SW480 (cell line): ENCODE measurements at places on chromosomes 4 and X.

GRCh38 chr4:53937327-53937726 lies 127.1 kb downstream of the CHIC2 start:
- no peak for DNase-seq

DNA sequence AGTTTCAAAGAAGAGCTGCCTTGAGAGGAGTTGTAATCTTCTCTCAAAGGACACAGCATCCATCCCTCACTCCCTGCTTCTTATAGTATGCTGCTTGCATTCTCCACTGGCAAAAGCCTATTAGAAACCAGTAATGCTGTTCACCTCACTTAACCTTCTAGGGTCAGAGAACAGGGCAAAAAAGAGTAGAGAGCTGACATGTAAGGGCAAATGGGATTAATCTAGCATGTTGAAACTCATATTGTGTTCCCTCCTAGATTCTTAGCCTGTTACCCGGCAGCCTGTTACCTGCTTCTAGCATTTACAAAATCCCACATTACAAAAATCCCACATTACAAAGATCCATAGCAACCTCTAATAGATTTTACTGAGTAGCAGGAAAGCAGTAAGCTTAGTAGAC lies 244.7 kb downstream of the SLC7A11 start:
- DNase-seq, result no peak

DNA sequence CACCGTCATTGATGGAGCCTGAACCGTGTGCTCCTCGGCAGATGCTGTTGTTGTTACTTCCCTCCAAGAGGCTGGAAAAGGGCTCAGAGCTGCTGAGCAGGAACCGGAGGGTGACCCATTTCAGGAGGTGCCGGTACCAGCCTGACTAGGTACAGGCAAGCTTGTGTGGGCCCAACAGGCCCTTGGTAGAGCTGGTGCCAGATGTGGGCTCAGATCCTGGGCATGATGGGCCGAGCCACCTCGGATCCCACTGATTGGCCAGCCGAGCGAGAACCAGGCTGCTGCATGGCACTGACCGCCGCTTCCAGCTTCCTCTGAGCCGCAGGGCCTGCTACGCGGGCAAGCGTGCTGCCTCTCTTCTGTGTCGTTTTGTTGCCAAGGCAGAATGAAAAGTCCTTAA lies 33.7 kb downstream of the NOP14 start:
- DNase-seq, result no peak

DNA sequence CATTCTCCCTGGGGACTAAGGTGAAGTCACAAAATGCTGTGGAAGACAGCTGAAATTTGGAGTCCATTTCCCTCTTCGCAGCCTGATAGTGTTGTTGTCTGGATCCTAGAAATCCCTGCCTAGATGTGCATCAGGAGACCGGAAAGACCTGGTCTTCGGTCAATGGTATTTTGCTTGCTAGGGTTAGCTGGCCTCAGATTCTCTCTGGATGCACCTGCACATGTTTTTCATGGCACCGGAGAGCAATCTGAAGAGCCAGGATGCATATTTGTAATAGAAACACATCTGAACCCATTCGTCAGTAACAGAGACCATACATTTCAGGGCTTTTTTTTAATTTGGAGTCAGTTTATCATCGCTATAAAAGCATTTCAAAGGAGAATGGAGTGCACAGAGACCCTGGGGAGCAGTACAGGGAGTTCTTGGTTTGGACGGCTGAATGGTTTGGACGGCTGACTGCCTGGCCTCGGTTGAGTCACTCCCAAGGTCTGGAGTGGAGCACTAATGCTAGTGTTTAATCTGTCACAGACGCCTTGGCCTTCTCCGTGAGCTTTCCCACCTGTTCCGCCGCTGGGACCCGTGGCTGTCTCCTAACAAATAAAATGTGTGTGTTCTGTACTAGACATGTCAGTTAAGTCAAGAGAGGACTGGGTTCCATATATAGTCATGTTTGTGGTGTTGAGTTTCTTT lies 7.5 kb upstream of the PDLIM3 start:
- no peak for DNase-seq

DNA sequence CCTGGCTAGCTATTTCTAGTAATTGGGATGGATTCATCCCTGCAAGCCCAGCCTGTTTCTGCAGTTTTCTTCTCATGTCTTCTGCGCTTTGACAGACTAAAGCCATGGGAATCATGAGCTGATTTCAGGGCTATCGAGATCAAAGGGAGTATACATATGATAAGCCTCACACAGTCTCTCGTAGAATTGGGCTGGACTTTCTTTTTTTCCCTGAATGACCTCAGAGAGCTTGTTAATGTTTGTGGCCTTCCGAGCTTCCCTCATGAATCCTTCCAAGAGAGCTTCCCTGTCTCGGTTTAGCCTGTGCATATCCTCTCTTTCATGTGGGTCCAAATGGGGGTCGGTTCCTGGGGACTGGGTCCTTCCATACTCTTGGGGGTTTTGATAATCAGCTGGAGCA lies 130.3 kb downstream of the ADRA2C start:
- no peak for DNase-seq

DNA sequence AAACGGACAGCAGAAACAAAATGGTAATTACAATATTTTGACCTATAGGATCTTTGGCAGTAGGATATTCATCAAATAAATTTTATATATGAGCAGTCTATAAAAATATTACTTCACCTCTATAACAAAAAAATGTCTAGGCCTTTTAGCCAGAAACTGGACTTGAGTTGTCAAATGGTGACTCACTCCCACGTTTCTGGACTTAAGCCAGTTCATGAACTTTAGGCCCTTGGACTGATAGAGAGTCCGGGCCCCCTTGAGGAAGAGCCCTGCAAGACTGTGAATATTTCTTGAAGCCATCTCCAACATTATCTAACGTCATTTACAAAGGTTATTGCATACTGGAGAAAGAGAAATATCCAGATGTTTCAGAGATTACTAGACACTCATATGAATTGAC lies 106.8 kb upstream of the FAM47A start:
- no peak for DNase-seq

GRCh38 chr4:139419388-139419914 lies 34.5 kb upstream of the RAB33B start:
- no peak for DNase-seq

- DNase-seq, result no peak
Observed at GRCh38 chr4:1113311-1114009, at the start of gene RNF212. RNF212 (minus strand) TSS chr4:1113564; CDS start chr4:1113464, 100 bp downstream.

DNA sequence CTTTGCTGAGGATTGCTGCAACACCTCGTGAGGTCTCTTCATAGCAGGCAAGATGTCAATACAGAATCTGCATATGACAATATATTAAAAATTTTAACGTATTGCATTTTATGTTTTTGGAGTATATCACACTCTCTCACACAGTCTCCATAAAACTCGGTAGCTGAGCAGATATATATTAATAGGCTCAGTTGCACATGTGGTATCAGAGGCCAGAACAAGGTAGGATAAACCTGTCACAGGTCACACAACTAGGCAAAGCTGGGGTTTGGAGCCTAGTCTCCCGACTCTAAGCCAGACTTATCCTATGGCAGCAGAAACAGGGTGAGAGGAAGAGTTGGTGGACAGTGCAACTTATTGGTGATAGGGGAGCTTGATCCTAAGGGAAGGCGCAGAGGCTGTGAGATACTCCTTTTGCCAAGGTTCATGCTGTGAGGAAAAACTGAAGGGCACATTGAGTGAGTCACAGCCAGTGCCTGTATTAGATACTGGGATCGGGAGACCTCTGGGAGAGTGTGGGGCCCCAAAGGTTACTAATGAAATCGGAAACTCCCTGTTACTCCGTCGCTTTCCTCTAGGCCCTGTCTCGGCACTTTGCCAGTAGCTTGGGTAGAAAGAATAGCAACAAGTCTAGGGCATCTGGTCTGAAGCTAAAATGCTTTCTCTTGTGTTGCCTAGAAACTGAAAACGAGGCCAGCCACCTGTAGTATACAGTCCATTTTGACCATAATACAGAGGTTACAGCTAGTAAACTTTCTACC lies 195.7 kb downstream of the ARHGAP10 start:
- DNase-seq, result no peak

GRCh38 chrX:68838571-68838910 lies 9.7 kb downstream of the EFNB1 start:
- DNase-seq, result no peak

DNA sequence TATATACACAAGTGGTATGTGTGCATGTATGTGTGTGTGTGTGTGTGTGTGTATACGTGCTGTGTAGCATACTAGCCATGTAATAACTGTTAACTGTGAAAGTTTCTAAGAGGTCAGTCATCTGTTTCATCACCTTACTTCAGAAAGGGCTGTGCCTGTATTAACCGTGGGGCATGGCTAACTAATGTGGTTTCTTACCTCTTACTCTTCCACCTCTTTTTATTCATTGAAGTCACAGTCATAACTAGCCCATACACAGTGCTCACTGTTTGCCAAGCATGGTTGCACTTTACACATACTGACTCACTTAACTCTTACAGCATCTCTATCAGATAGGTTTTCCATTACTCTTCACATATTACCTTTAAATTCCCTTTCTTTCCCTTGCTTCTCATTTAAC lies 23.7 kb upstream of the LRAT start:
- peak; percentile 21 for DNase-seq

- DNase-seq, result peak; percentile 81
Observed at GRCh38 chr4:78059524-78059889, 2.4 kb downstream of the FRAS1 start.

DNA sequence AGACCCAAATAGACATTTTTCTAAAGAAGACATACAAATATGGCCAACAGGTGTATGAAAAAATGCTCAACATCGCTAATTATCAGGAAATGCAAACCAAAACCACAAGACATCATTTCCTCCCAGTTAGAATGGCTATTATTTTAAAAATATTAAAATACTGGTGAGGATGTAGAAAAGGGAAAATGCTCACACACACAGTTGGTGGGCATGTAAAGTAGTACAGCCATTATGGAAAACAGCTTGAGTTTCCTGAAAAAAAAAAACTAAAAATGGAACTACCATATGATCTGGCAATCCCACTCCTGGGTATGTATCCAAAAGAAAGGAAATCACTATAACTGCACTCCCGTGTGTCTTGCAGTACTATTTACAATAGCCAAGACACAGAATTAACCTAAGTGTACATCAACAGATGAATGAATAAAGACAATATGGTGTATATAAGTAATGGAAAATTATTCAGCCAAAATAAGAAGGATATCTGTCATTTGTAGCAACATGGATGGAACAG lies 128.9 kb upstream of the DKK2 start:
- no peak for DNase-seq

GRCh38 chrX:646796-647195 lies 16.2 kb downstream of the SHOX start:
- DNase-seq, result no peak

GRCh38 chr4:144190009-144190408 lies 49.5 kb upstream of the GYPA start:
- no peak for DNase-seq

GRCh38 chr4:113060853-113061252 lies 11.4 kb downstream of the ANK2 start:
- no peak for DNase-seq

DNA sequence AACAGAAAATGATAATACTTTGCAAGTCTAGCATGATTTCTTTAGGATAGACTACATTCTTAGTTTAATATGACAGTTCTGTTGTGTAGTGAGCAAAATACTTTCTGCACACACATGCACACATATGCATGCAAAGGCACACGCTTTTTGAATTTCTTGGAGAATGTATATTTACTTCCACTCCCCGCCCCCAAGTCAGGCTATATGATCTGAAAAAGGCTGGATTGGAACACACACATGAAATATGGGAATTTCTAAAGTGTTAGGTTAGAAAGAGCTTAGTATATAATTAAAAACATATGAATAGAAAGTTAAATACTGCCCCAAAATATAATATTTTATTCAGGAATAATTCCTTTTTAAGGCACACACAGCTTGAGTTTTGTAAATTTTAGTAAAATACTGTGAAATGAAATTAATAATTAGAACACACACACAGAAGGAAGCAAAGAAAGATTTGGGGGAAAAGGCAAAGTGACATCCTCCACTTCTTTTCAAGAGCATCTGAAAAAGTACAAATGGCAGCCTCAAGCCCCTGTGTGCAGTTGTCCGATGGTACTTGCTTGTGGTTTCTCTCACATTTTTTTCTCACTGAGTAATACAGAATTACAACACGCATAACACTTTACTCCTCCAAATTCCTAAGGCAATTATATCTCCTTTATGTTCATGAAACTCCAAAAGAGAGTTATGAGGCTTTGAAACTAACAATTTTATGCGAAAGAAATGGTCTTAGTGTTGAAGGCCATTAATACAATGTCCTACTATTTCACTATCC lies 228.9 kb upstream of the ETNPPL start:
- peak; percentile 29 for DNase-seq

GRCh38 chrX:34918856-34919255 lies 23.7 kb upstream of the FAM47B start:
- DNase-seq, result peak; percentile 67

DNA sequence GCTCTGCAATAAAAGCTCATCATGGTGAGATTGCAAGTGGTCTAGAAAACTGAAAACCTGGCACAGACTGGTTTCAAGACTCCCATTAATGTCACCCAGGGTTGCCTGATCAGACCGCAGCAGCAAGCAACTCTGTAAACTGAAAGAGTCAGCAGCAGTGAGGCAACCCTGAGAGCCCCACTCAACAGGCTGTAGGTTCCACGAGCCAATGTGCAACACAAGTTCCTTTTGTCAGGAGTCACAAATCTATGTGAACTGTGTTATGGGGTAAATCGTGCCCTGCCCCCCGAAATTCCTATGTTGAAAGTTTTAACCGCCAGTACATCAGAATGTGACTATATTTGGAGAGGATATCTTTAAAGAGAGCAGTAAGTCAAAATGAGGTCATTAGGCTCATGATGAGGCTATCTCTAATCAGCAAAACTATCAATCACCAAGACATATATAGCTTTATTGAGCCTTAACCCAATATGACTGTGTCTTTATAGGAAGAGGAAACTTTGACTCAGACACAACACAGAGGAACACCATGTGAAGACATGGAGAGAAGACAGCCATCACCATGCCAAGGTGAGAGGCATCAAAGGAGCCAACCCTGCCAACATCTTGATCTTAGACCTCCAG lies 94.0 kb downstream of the FBXO8 start:
- no peak for DNase-seq

- peak; percentile 84 for DNase-seq
Observed at GRCh38 chrX:11111037-11111851, at the start of gene HCCS. HCCS (plus strand) TSS chrX:11111332; CDS start chrX:11112061, 729 bp downstream.

DNA sequence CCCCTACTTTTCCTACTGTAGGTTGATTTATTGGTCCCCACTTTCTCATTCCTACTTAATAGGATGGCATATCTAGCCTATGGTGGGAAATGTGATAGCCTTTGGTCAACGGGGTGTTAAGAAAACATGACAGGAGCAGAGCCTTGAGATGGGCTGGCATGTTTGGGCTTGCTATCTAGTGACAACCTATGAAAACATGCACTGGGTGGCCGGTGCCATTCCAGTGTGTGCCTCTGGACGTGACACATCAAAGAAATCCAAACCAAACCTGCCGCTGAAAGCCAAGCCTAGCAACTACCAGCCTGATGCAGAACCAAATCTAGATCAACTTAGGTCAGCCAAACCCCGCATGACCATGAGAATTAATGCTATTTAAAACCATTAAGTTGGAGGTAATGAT lies 317.6 kb downstream of the DMD start:
- no peak for DNase-seq

- DNase-seq, result no peak
Observed at GRCh38 chr4:31261632-31262031, 541.5 kb downstream of the PCDH7 start.

- no peak for DNase-seq
Observed at GRCh38 chrX:47214435-47215077, 3.9 kb upstream of the CDK16 start.

GRCh38 chrX:136546371-136546781 lies 14.4 kb downstream of the VGLL1 start:
- no peak for DNase-seq

GRCh38 chr4:88327665-88328064 lies 43.3 kb upstream of the PPM1K start:
- DNase-seq, result no peak

- DNase-seq, result no peak
Observed at GRCh38 chr4:3205995-3206394, 43.0 kb upstream of the MSANTD1 start.
